ENCODE measurements at places on chromosomes 12 and 14.
A peak's percentile ranks its signal among the peaks of the same experiment; 100 is the strongest.

DNA sequence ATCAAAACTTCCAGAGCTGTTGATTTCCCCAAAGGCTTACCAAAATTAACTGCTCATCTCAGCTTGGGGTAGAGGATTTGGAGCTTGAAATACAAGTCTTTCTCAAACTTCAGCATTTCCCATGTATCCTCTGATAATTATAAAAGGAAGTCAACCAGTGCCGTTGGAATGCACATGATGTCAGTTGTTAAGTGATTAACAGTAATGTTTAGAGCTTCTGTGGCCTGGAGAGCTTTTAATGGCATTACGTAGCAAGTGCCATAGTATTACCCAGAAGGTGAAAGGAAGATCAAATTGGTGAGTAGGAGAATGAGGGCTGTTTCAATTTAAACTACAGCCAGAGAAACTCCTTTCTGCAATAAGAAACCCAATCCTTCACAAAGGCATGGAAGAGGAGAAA, 62.5 kb upstream of the PTPRR start:
- DNase-seq, result peak; percentile 37

GRCh38 chr12:130223767-130224244, 61.5 kb downstream of the FZD10 start:
- DNase-seq, result no peak

DNA sequence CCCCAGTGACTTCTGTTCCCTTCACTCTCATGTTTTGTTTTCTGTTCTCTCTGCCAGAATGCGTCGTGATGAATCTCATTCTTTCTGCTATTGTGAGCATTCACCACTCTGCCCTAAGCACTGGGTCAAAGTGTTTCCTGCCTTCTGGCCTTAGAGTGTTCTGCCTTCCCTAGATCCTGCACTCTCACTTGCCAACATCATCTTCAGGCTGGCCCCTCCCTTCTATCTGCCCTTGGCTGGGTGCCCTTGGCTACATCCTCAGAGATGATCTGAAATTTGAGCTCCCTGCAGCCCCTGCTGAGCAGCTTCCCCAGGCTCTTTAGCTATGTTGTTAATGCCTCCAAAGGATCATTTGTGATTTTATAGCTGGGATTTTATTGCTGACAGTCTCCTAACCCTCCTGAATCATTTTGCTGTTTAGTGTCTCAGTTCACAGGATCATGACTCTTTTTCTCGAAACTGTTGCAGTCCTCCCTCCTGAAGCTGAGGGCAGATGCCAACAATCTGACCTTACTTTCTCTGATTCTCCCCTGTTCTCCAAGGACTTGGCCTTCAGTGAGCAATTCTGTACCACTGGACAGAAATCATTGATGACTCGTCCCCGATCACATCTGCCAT, 4.5 kb downstream of the DHRS2 start:
- DNase-seq, result peak; percentile 43

DNA sequence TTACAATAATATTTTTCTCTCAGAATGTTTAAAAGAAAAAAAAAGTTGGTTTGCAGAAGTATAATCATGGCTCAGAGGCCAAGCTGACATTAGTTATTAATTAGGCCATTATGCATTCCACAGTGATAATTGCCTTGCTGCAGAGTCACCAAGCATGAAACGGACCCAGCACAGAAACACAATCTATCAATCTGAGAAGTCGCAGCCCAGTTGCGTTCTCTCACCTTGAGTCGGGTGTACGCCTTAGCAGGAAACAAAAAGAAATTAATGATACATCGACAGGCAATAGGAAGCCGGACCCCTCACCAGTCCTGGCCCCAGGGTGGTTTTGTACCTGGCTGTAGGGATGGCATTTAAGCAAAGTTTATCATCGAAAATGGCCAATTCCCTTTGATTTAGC, 129.7 kb downstream of the PHETA1 start:
- no peak for DNase-seq

DNA sequence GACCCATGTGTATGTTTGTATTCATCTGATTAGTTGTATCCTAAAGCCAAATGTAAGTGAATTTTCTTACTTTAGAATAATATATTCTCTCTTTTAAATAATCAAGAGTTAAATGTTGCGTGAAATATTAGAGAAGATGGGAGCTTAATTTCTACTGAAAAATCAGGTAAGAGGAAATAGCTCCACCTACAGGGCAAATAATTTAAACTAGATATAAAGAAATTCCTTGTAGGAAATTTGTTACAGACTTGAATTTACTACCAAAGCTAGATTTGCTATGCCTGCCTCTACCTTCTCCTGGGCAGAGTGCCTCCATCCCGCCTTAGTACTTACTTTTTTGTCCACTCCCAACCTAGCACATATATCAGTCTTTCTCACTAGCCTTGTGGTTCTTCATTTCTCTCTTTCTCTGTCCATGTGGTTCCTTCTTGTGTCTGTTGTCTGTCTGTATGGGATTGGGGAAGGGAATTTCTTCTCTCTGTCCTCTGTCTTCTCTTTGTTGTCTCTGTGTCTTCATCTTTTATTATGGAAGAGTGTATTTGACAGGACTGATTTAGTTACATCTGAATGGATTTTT, 44.7 kb downstream of the PALS1 start:
- DNase-seq, result peak; percentile 51

- peak; percentile 65 for DNase-seq
Observed at GRCh38 chr12:114241973-114242434, 163.9 kb downstream of the TBX5 start.

Measured in mesendoderm (in vitro differentiated cells).